Activated CD4-positive, alpha-beta T cell treated with anti-CD3 and anti-CD28 coated beads, Interleukin-2, amount 50 U/mL, for 24 hours (primary cell): ENCODE measurements at places on chromosomes 2 and 18.

DNA sequence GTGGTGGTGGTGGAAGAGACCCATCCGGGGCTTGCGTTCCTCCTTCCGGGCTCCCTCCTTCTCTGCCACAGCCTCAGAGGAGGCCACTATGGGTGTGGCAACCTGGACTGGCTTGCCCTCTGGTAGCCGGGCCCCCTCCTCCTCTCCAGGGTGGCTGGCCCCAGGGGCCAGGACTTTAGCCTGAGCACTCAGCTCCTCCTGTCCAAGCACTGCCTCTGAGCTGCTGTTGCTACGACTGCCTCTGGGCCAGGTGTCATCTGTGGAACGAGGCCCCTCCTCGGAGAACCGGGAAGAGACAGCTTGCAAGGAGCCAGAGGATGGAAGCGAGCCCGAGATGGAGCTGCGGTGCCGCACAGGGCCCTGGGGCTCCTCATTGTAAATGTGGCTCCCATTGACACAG is 16.7 kb upstream of the SFXN5 start:
- no peak for DNase-seq

DNA sequence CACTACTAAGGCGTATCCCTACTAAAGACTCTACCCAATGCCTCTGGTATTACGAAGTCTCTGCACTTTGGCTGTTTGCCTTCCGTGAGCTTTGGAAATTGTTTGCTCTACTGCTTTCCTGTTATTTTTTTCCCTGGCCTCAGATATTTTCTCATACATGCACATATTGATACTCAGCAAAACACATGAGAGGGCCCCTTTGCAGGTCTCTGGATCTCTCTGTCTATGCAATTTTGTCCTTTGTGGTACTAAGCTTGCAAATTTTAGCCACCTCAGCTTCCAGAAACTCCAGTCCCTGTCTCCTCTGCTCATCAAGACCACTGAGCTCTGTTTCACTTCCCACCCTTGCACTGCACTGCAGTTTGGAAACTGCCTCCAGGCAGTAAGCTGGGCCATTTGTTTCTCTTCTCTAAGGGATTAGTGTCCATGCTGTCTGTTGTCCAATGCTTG is 46.6 kb downstream of the TAF1B start:
- DNase-seq, result no peak

DNA sequence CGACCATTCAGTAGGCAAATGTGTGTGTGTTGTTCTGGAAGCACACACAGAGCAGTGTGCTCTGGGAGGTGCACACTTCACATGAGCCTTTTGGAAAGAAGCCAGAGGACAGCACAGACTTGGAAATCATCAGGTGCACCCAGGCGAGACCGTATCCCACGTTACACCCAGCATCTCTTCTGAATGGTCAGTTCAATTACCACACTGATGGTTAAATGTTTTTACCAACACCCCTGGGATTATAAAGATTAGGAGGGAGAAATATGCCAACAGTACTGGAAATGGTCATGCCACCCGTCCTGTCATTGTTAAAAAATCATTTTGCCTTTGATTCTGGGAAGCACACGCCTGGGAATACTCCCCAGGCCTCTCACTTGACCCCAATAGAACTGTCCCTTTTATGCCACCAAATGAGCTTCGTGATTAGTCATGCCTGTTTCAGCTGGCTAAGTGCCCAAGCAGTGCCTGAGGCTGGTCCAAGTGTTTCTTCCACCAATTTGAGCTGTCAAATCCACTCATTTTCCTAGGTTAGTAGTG is 183.7 kb downstream of the NRP2 start:
- DNase-seq, result no peak

GRCh38 chr18:54392543-54393023 is 34.9 kb downstream of the C18orf54 start:
- no peak for DNase-seq

DNA sequence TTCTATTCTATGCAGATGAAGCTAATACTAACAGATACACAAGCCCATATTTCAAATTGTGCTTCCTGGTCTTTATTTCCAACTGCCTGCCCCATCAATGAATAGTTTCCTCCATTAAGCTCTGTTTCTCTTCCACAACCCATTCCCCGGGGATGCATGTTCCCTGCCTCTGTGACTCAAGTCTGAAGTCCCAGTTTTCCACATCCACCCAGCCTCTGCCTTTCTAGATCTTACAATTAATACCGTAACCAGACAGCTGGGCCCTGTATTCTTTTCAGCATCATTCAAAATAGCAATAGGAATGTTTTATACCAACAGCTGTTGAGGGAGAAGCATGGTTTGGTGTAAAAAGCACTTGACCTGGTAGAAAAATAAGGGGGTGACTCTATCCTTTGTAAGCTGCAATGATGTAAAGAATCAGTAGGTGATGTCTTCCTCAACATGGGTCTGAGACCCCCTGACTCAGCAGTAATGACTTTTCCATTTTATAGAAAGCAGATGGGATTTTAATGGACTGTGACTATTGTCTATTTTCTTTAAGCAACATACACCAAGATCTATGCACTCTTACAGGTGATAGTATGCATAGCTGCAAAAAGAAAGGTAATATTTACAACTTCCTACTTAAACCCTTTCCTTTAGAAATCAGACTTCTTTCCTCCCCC is 46.1 kb upstream of the DAPL1 start:
- DNase-seq, result no peak

DNA sequence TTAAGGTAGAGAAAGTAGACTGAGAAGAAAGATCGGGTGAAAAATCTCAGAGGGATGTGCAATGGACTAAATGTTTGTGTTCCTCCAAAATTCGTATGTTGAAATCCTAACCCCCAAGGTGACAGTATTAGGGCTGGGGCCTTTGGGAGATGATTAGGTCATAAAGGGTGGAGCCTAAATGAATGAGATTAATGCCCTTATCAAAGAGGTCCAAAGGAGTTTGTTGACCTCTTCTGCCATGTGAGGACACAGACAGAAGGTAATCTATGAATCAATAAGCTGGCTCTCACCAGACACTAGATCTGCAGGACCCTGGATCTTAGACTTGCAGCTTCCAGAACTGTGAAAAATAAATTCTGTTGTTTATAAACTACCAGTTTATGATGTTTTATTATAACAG is 2.7 kb upstream of the NMI start:
- DNase-seq, result no peak

- DNase-seq, result peak; percentile 60
Observed at GRCh38 chr18:77067291-77068061, 65.1 kb downstream of the MBP start.

DNA sequence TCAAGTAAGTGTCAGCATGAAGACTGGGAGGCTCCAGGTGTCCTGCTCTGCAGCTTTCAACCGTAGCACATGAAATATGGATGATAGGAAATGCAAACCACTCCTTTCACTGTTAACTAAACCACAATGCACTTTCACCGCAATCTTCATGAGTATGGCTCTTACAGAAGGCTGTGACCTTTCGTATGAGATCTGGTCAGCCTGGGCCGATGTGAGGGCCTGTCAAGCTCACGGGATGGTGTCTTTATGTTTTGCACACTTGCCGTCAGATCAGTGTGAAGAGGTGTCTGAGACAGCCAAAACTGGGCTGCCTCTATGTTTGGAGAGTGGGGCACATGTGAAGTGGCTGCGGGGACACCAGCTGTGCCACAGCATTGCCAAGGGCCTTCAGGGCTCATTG is 62.8 kb upstream of the AFF3 start:
- no peak for DNase-seq

DNA sequence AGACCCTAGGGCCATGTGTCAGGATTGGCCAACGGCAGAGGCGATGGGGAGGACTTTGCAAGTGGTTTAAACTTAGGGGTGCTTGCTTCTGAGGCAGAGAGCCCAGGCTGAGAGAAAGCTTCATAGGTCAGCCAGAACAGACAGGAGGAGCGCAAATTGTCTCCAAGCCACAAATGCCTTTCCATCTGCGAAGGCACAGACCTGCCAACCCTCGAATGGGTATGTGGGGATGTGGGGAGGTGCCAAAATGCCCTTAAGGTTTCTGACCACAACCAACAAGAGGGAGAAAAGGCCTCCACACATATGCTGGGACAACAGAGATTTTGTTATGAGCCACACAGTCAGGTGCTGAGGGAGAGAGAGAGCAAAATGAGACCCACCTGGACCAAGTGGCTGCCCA is 283.6 kb downstream of the CYP26B1 start:
- no peak for DNase-seq

GRCh38 chr2:148058641-148059040 is 37.8 kb downstream of the MBD5 start:
- DNase-seq, result no peak

DNA sequence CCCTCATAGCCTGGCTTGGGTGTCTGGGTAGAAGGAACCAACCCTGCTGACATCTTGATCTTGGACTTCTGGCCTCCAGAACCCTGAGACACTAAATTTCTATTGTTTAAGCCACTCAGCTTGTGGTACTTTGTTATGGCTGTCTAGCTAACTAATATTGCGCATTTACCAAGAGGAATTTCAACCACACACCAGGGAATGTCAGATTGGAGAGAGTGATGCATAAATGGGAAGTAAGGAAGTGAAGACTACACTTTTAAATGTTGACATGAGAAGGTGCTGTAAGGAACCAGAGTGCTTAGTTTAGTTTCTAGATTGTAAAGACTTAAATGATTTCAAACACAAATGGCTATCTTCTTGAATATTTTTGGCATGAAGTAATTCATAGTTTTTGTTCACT is 98.9 kb upstream of the ITGB6 start:
- no peak for DNase-seq

- DNase-seq, result no peak
Observed at GRCh38 chr2:54946220-54946805, 103.9 kb downstream of the RTN4 start.

DNA sequence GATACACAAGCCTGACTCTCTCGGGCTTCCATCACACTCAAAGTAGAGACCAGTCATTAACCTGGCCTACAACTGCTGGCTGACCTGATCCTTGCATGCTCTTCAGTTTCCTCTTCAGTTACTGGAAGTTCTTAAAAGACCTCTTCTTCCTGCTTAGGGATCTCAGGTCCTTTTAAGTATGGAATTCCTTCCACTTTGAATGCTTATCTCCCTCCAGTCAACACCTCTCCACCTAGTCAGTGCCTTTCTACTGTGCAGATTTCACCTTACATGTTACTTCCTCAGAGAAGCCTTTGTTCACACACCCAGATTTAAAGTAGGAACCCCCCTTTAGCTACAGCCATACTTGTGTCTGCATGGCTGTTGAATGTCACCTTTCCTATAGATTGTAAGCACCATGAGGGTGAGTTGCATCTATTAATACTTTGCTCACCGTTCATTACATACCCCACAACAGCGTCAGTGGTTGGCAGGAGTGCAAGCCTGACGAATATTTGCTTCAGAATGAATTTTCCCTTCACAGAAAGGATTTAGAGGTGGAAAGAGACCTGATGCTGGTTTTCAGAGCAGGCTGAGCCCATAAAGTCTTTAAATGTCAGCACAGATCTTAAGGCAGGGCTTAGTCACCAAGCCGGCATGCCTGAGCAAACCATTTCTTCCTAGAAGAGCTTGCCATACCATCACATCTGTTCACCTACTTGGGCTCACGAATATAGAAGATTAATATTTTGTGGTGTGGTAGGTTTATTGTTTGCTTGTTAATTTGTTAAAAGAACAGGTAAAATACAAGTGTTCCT is 90.1 kb downstream of the ACVR1 start:
- no peak for DNase-seq

GRCh38 chr2:53183581-53183980 is 584.0 kb upstream of the CHAC2 start:
- no peak for DNase-seq

DNA sequence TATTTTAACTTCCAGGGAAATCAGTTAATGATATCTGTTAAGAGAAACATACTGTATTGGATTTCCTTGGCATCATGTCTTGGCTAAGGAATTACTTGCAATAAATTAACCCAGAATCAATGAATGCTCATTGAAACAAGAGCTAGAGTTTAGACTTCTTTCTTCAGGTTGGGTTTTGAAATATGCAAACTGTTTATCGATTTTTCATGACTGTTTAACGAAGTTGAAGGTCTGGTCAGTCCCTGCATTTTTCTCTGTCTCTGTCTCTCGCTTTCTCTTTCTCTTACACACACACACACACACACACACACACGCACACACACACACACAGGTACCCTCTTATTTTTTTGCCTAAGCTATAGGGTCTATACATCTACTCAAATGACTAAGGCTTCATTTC is 981.0 kb downstream of the SUCLG1 start:
- no peak for DNase-seq

DNA sequence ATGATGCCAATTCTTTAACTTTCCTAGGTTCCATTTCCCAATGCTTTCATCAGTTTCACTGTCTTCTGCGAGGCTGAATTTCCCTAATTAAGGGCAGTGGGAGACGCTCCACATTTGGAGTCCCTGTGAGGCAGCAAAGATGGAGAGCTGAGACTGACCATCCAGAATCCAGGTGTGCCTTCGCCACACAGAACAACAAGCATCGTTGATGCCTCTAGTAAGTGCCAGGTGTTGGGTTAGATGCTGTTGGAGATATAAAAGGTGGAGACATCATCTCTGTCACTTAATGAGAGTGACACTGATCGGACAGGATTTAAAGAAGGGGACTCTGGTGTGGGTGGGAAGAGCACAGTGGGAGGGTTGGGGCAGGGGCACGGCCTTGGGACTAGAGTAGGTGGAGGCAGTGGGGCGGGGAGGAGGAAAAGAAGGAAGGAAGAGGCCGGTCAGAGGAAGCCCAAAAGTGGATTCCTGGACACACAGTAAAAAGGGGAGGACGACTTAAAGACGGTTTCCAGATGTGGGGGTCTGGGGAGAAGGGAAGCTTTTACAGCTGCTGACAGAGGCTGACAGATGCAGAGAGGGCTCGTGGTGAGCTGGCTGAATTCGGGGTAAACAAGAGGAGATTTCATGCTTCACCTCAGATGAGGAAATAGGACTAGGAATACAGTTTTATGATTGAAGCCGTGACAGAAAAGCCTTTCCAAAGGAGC is 113.0 kb downstream of the BCL2 start:
- DNase-seq, result no peak

- DNase-seq, result no peak
Observed at GRCh38 chr2:128530025-128530573, 211.4 kb upstream of the HS6ST1 start.
